ENCODE measurements at places on chromosomes 1 and 21.

- DNase-seq = no peak
Measured at GRCh38 chr1:169708647-169709046, 2.8 kb downstream of the SELL start.

DNA sequence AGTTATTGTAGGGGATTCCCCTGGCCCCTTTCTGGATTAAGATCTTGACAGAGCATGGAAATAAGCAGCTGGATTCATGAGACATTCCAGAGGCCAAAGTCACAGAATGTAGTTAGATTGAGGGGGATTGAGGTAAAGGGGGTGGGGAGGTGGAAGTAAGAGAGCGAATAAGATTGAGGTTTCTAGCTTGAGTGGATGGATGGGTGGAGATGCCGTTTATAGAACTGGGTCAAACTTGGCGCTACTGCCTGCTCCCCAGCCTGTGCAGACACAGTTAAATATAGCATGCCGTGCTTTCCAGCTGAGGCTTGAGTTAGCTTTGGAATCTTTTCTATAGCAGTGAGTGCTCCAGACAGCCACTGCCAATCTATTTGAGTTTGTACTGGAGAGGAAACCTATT, 85.7 kb downstream of the DYRK1A start:
- no peak for DNase-seq

DNA sequence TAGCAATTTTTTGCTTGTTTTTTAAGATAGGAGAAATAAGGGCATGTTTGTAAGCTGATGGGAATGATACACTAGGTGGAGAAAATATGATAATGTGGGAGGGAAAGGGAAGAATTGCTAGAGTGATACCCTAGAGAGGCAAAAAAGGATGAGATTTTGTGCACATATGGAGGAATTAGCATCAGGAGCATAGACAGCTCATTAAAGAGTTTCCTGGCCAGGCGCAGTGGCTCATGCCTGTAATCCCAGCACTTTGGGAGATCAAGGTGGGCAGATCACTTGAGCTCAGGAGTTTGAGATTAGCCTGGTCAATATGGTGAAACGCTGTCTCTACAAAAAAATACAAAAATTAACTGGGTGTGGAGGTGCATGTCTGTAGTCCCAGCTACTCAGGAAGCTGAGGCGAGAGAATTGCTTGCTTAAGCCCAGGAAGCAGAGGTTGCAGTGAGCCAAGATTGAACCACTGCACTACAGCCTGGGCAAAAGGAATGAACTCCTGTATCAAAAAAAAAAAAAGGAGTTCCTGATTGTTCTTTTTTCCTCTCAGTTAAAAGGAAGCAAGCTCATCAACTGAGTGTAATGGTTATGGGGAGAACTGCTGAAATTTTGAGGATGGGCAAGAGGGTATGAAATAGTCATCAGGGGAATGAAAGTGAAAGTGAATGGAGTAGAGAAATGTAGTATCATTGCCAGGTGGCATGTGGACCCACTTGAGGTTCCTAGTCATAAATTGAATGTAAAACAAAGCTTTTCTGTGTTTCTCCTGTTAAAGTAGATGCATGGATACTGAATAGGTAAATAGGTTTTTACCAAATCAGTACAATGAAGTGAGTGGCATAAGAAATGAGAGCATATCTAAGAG, 35.5 kb downstream of the SH3GLB1 start:
- DNase-seq = no peak

- no peak for DNase-seq
Measured at GRCh38 chr1:166484471-166484870, 317.7 kb upstream of the FAM78B start.

GRCh38 chr1:190328871-190329270, 148.8 kb downstream of the BRINP3 start:
- no peak for DNase-seq

GRCh38 chr1:9858293-9859035, 34.7 kb upstream of the CLSTN1 start:
- DNase-seq = no peak

GRCh38 chr1:206583707-206584648, 28.3 kb downstream of the EIF2D start:
- peak; percentile 85 for DNase-seq

All from stimulated activated CD4-positive, alpha-beta T cell treated with anti-CD3 and anti-CD28 coated beads, Interleukin-12 subunit alpha, Interleukin-12 subunit beta, amount 100 ng/mL, for 4 hours (primary cell).